ENCODE measurements at places on chromosomes 11 and 22.
A peak's percentile ranks its signal among the peaks of the same experiment; 100 is the strongest.

- no peak for DNase-seq
- H3K36me3 ChIP-seq, result peaks cover 15% of the 10 kb centered on the region
- H3K27me3 ChIP-seq, result no peaks in the 10 kb centered on the region
- peak overlapping the region; percentile 28 for H3K4me3 ChIP-seq
- H3K27ac ChIP-seq, result peak overlapping the region; percentile 84
- H3K4me1 ChIP-seq, result peaks cover 18% of the 10 kb centered on the region
These were observed 10.6 kb downstream of the RPL3 start for GRCh38 chr22:39308614-39309363.

- no peak for DNase-seq
- H3K4me3 ChIP-seq, result peak overlapping the region; percentile 40
These were observed 2.9 kb downstream of the DSCAML1 start for GRCh38 chr11:117794135-117794534.

- no peak overlapping the region for H3K4me3 ChIP-seq
- no peak overlapping the region for H3K27ac ChIP-seq
- H3K36me3 ChIP-seq, result no peaks in the 10 kb centered on the region
- no peak for DNase-seq
These were observed 235.4 kb upstream of the CCDC179 start for GRCh38 chr11:23095650-23096189.

DNA sequence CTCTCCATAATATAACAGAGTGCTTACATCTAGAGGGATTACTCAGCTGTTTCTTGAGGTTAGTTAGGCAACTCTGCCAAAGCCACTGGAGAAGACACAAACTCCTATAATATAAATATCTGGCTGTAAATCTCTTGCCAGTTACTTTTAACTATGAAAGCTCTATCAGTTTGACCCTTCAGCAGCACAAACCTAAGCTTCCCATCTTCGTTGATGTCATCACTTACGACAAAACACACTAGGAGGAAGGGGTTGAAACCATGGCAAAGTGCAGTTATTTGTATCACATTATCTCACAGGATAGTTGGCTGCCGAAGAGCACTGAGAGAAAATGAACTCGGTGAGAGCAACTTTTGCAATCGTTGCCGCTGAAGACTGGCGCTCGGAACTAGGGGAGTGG, 922.1 kb downstream of the OPCML start:
- DNase-seq, result no peak
- H3K27ac ChIP-seq, result no peak overlapping the region
- peaks cover 3% of the 10 kb centered on the region for H3K27me3 ChIP-seq
- H3K4me3 ChIP-seq, result no peak overlapping the region

- H3K27me3 ChIP-seq, result peaks cover 14% of the 10 kb centered on the region
- H3K4me3 ChIP-seq, result peak overlapping the region; percentile 22
- peaks cover 4% of the 10 kb centered on the region for H3K4me1 ChIP-seq
- H3K36me3 ChIP-seq, result no peaks in the 10 kb centered on the region
- H3K27ac ChIP-seq, result peak overlapping the region; percentile 75
These were observed 17.7 kb upstream of the TALDO1 start for GRCh38 chr11:729492-730074.

- H3K4me1 ChIP-seq, result peaks cover 23% of the 10 kb centered on the region
- DNase-seq, result no peak
- H3K27ac ChIP-seq, result no peak overlapping the region
- H3K4me3 ChIP-seq, result no peak overlapping the region
- no peaks in the 10 kb centered on the region for H3K27me3 ChIP-seq
- no peaks in the 10 kb centered on the region for H3K36me3 ChIP-seq
These were observed 31.5 kb upstream of the SCGB1A1 start for GRCh38 chr11:62387381-62387780.

DNA sequence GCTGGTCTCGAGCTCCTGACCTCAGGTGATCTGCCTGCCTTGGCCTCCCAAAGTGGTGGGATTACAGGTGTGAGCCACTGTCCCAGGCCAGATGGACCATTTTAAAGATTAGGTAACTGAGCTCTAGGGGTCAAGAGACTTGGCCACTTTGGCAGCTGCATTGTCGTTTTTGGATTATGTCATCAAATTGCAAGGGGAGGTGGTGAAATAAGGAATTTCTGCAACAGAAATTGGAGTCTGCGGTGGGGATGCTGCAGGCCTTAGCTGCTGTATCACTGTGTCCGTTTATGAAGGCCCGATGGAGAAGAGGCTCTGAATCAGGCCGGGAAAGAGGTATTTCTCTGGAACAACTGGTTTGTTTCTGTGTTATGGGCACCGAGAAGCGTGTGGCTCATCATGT, 34.6 kb downstream of the PTPRJ start:
- no peak for DNase-seq
- H3K27me3 ChIP-seq, result no peaks in the 10 kb centered on the region
- H3K27ac ChIP-seq, result no peak overlapping the region
- peaks cover 41% of the 10 kb centered on the region for H3K4me1 ChIP-seq

DNA sequence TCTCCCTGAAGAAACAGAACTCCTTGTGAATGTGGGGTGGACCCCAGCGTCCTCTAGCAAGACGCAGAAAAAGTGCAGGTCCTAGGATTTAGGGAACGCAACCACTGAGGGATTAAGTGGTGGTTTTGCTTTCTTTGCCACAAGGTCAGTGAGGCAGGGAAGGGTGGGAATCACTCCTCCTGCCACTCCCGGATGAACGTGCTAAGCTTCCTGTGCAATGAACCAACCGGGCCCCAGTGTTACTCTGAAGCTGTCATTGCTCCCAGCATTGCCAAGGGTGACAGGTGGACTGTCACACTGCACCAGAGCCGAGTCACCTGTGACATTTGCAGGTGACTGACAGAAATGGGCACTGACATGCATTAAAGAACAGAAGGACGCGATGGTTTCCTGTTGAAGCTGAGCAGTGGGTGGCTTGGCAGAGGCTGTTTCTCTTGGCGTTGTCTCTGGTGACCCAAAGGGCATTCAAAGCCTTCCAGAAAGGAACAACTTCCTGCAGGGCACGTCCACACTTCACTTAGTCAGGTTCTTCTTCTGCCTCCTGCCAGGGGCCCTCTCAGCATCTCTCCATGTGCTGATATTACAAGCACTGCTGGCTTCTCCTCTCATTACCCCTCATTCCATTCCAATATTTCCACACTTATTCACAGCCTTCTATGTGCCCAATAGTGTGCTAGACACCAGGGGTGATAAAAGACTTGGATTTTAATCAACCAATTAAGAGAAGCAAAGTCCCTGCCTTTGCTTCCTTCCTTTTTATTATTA, 9.7 kb downstream of the KIRREL3 start:
- H3K27ac ChIP-seq, result no peak overlapping the region
- peaks cover 48% of the 10 kb centered on the region for H3K27me3 ChIP-seq
- peaks cover 7% of the 10 kb centered on the region for H3K4me1 ChIP-seq

GRCh38 chr22:32920734-32921133, 119.2 kb downstream of the TIMP3 start:
- peaks cover 32% of the 10 kb centered on the region for H3K4me1 ChIP-seq
- no peak for DNase-seq
- peaks cover 6% of the 10 kb centered on the region for H3K27me3 ChIP-seq
- no peaks in the 10 kb centered on the region for H3K36me3 ChIP-seq

GRCh38 chr11:128766591-128767081, 72.8 kb downstream of the FLI1 start:
- no peak for DNase-seq
- peaks cover 8% of the 10 kb centered on the region for H3K36me3 ChIP-seq
- peaks cover 16% of the 10 kb centered on the region for H3K4me1 ChIP-seq
- peaks cover 34% of the 10 kb centered on the region for H3K27me3 ChIP-seq
- no peak overlapping the region for H3K27ac ChIP-seq
- H3K4me3 ChIP-seq, result no peak overlapping the region

GRCh38 chr11:122812638-122813037, 25.7 kb upstream of the CRTAM start:
- H3K27me3 ChIP-seq, result peaks cover 4% of the 10 kb centered on the region
- H3K4me3 ChIP-seq, result no peak overlapping the region
- no peak for DNase-seq
- H3K36me3 ChIP-seq, result peaks cover 5% of the 10 kb centered on the region

- H3K27me3 ChIP-seq, result no peaks in the 10 kb centered on the region
- no peak for DNase-seq
- no peaks in the 10 kb centered on the region for H3K36me3 ChIP-seq
These were observed 2171.4 kb downstream of the LRRC4C start for GRCh38 chr11:39288011-39288410.

GRCh38 chr11:121157756-121158155, 56.7 kb downstream of the TECTA start:
- no peaks in the 10 kb centered on the region for H3K36me3 ChIP-seq
- H3K27me3 ChIP-seq, result no peaks in the 10 kb centered on the region
- H3K4me3 ChIP-seq, result no peak overlapping the region
- H3K4me1 ChIP-seq, result peaks cover 15% of the 10 kb centered on the region

DNA sequence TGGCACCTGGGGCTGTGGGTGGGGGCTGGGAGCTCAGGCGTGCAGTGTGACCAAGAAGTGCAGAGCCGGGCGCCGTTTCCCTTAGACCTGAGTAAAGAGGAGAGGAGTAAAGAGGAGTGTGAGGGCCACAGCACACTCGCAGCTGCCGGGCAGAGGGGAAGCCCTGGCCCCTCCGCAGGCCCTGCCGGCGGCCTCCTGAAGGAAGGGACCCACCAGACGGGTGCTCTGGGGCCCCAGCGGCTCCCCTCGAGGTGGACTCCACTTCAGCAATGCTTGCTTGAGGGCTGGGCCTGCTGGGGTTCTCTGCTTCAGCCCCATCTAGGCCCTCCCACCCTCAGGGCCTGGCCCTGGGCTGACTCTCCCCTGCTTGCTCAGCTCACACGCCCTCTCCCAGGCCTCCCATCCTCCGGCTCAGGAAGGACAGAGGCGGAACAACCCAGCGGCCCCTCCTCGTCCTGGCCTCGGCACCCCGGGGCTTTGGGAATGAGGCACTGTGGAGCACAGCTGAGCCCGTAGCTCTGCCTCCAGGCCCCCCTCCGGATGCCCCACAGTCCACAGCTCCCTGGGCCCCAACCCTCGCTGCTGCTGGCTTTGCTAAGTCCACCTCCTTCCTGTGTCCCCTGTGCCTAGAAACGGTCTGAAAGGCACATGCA, 1198.7 kb downstream of the BRD1 start:
- no peak overlapping the region for H3K4me3 ChIP-seq
- H3K36me3 ChIP-seq, result no peaks in the 10 kb centered on the region
- peaks cover 22% of the 10 kb centered on the region for H3K4me1 ChIP-seq
- DNase-seq, result no peak
- H3K27me3 ChIP-seq, result no peaks in the 10 kb centered on the region

- no peaks in the 10 kb centered on the region for H3K36me3 ChIP-seq
- H3K4me3 ChIP-seq, result no peak overlapping the region
- no peaks in the 10 kb centered on the region for H3K4me1 ChIP-seq
- no peak for DNase-seq
These were observed 63.4 kb downstream of the NRXN2 start for GRCh38 chr11:64659417-64660144.

DNA sequence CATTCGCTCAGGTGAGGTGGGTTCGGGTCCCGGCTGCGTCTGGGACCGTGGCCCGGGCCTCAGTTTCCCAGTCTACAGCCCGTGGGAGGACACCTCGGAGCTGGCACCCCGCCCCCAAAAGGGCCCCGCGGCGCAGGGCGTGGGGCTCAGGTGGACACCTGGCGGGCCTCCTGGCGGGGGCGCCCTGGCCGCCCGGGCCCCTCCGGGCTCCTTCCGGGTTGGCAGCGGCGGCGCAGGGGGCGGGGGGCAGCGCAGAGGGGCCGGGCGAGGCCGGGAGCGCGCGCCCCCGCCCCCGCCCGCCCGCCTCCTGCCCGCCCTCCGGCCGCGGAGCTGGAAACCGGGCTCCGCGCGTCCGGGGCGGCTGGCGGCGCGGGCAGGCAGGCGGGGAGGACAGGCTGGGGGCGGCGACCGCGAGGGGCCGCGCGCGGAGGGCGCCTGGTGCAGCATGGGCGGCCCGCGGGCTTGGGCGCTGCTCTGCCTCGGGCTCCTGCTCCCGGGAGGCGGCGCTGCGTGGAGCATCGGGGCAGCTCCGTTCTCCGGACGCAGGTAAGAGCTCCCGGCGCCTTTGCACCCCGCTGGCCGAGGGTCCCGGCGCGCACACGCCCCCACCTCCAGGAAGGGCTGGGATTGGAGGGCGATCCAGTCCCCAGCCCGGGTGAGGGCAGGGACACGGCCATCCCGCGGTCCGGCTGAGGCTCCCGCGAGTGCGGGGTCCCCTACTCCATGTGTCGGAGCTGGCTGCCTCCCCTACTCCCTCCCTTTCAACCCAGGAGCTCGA, at the start of gene EMID1:
Gene EMID1 (plus strand): TSS at position 303 of the 778 bp plus-strand sequence. CDS start 143 bp downstream, at position 446.
- peak within 1 kb of the TSS; percentile 90 for H3K4me3 ChIP-seq
- no peaks in the 10 kb centered on the region for H3K36me3 ChIP-seq
- no peak within 1 kb of the TSS for H3K27ac ChIP-seq
- H3K4me1 ChIP-seq, result peaks cover 33% of the 10 kb centered on the region
- H3K27me3 ChIP-seq, result peaks cover 7% of the 10 kb centered on the region
